ENCODE measurements at places on chromosomes 3 and 15. TPM values are rescaled to one million over a fixed set of nuclear protein-coding genes. Genes with fewer than 3 reads are reported as not detected.

HES1 gene
- total RNA-seq = 24.4 TPM

GRCh38 chr3:48478626-48479555, 25.1 kb downstream of the SHISA5 start:
- no peak for DNase-seq

PLAAT1 gene
- 9.2 TPM for total RNA-seq

- no peak for DNase-seq
These were observed 424.1 kb upstream of the THBS1 start for GRCh38 chr15:39156646-39157250.

DNA sequence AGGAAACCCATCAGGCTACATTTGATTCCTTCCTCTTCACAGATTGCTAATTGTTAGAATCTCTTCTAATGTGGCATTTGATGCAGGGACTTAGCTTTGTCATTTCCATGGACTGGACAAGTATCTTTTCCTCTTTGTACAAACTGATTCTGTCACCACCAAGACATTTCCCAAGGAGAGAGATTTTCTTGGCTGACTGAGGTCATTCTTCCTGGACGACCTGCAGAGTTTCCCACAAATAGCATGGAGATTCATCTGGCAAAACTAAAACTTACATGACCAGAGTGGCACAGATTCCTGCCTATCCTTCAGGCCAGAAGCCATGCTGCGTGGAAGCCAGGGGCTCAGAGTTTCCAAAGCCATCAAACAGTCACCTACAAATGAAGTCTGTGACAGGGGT, 269.2 kb upstream of the LRTM1 start:
- no peak for DNase-seq

DNA sequence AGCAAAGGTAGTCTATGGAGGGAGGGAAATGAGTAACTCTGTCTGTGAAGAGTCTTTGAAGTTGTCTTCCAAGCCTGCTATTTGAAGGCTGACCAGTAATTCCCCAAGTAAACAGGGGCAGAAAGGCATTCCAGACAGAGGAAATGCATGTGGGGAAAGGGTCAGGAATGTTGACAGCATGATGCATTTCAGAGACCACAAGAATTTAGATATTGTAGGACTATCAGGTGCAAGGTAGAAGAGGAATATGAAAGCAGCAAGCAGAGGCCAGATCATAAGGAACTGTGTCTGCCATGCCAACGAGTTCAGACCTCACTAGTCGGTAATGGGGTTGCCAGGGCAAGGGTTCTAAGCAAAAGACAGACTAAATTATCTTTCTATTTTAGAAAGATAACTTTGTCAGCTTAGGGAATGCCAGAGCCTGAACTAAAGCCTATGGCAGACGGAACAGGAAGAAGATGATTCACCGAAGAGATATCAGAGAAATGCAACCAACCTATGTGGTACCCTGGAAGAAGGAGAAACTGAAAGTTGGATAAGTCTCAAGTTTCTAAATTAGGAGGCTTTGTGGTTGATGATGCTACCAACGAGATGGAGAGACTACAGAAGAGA, 327.0 kb upstream of the RORA start:
- DNase-seq = no peak

CGNL1 gene
- total RNA-seq = 19.6 TPM

GRCh38 chr3:83734656-83735055, 1224.1 kb upstream of the CADM2 start:
- DNase-seq = no peak

GRCh38 chr3:160822936-160823335, 66.9 kb downstream of the PPM1L start:
- no peak for DNase-seq

PAK6 gene
- 2.6 TPM for total RNA-seq

DNA sequence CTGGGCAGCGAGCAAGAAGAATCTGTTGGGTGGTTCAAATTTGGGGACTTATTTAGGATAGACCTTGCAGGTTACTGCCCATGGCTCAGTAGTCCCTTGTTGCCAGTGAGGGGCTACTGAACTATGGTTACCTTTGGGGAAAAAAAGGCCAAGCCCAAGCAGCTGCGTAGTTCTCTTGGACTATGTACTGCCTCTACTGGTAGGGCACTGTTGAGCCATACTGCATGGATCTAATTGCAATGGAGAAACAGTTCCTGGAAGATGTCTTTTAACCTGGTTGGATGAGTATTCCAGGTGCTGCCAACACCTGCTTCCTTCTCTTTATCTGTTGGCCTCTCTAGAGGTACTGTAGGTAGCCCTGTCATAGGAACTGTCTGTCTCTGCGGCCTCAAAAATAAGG, 671.9 kb upstream of the CBLB start:
- DNase-seq = no peak

DNA sequence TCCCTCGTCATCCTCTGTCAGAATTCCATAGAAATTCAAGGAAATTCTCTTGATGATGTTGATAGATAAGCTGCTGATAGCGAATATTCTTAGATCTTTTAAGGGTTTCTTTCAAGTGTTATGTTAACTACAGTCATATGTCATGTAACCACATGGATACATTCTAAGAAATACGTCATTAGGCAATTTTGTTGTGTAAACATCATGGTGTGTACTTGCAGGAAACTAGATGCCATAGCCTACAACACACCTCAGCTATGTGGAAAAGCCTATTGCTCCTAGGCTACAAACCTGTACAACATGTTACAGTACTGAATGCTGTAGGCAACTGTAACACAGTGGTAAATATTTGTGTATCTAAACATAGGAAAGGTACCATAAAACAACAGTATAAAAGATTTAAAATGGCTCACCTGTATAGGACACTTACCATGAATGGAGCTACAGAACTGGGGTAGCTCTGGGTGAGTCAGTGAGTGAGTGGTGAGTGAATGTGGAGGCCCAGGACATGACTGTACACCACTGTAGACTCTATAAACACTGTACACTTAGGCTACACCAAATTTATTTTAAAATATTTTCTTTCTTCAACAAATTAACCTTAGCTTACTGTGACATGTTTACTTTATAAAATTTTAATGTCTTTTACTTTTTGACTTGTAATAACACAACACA, 34.6 kb downstream of the GLDN start:
- DNase-seq = no peak

DNA sequence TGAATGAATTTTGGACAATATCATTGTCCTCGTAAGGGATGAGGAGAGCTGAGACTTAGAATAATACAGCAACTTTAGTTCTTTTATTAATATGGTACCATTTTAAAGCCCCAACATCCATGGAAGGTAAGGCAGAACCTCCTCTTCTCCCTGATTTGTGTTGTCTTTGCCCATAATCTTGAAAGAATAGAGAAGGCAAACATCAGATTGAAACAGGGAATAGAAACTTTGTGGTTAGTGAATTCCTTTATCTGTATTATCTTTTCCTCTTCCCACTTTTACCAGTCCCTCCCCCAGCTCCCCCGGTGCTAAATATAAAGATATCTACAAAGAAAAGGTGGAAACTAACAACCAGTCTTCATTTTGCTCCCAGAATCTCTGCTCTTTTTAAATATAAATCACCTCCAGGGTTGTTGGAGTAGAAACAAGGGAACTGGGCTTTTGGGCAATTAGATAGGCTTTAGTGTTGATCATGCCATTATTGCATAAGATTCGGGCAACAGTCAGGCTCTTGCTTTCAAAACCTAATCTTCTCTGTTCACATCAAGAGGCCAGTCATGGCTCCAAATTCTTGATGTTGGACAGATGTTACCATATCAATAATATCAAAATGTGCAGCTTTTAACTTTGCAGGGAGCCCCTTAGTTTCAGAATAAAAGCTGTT, 32.5 kb downstream of the ITPR1 start:
- DNase-seq = no peak

DNA sequence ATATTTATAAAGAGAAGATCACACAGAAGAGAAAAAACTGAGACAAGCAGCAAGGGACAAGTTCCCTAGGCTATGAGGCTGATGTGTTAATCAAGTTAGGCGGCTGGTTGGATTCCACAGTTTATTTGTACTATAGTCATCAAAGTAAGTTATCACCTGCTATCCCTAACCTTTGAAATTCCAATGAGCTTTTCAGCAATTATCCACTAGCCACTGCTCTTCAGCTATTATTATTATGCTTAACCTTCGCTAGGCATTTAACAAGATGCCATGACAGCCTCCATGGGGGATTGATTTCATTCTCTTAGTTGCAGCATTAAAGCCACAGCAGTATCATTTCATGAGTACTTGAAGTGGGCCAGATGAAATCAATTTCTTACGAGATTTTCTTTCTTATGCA, 699.5 kb upstream of the NAALADL2 start:
- DNase-seq = no peak

DNA sequence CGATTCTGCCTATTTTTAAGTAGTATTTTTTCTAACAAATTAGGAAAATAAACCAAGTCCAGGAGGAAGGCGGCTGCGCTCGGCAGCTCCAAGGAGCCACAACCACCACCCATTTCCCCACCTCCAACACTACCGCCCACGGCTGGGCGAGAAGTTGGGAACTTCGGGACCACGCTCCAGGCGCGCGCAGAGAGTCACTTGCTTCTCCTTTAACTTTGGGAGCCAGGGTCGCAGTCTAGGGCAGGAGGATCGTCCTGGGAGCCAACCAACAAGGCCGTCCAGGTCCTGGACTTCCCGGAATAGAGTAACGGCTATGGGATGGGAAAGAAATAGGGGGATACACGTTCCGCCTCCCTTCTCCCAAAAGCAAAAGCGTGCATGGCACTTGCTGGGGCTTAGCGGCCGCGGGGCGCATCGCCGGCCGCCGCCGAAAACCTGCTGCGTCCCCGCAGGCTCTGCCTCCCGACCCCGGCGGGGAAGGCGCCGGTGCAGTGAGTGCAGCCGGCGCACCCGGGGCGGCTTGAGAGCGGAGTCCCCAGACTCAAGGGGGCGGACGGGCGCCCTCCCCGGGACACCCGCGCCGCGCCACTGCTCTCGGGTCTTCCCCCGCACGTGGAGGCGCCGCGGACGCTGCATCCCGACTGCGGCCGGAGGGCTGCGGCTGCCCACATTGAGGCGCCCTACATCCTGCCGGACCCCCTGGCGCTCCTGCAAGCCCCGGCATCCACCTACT, 699 bp downstream of the MEGF11 start:
- DNase-seq = peak; percentile 68

- no peak for DNase-seq
These were observed 334.2 kb downstream of the SLC9A9 start for GRCh38 chr3:143514109-143514508.

SMAD6 gene
- 50.2 TPM for total RNA-seq

GRCh38 chr3:177106184-177106583, 91.1 kb downstream of the TBL1XR1 start:
- no peak for DNase-seq

DNA sequence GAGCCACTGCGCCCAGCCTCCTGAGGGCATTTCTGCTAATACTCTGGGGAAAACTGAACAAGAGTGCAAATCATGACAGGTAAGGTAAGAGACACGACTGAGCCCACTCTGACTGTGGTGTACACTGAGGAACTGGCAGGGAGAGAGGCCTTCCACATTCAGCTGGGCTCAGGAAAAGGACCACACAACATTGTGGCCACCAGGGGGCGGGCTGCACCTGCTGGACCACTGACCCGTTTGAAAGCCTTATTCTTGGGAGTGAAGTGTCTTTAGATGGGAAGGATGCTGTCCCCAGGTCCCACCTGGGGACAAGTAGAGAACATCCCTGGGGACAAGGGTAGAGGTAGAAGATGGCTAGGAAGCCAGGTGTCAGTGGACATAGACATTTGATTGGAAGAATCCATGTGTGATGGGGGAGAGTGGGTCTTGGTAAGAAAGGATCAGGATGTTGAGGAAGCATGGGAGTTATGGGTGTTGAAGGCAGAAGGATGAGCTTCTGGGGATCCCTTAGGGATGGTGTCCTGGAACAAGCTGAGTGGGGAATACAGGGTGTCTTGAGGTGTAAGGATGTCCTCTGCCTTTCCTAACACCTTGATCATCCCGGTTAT, 6.2 kb upstream of the CTDSPL start:
- DNase-seq = peak; percentile 94

DNA sequence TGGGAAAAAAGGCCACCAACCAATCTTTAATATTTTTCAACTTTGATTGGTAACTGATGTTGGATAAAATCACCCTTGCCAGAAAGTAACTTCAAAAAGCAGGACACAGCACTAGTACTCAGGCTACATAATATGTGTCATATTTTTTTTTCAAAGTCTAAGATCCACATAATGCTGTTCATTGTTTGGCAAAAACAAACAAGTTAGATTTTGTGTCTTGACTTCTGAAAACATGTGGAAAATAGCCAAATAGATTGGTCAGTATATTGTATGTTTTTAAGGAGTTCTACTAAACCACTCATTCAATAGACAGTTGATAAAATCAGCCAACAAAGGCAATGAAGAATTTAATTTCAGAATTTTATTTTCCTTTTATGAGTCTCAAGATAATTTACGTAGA, 111.7 kb upstream of the CCDC54 start:
- DNase-seq = no peak

DNA sequence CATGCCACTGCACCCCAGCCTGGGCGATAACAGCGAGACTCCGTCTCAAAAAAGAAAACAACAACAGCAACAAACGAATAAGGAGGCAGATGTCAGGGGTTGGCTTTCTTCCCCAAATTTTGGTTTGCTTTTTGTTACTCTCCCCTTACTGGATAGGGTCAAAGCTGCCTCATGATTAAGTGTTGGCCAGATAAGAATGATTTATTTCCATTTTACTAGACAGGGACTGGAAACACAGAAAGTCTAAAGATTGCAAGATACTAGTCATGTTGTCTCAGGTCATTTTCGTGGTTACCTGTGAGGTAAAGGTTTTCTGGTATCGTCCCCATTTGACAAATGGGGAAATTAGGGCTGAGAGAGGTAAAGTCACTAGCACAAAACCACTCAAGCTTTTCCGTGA, 18.6 kb upstream of the ETV5 start:
- DNase-seq = no peak

GOLGA8R gene
- 4.7 TPM for total RNA-seq

DNA sequence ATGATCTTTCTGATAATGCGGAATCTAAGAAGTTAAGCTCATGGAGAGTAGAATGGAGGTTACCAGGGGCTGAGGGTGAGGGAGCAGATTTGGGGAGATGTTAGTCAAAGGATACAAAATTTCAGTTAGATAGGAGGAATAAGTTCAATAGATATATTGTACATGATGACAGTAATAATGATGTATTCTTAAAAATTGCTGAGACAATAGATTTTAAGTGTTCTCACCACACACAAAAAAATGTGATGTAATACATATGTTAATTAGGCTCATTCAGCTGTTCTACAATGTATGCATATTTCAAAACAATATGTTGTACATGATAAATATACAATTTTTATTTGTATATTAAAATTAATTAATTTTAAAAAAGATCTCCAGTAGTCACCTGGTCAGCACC, 81.4 kb downstream of the PGPEP1L start:
- DNase-seq = no peak

GRCh38 chr3:102224171-102224570, 210.6 kb upstream of the ZPLD1 start:
- no peak for DNase-seq

KIF9 gene
- total RNA-seq = 11.7 TPM

All from cardiac septum (tissue), 1 donor.